Cerebellar nuclear complex (tissue), 1 donor: ENCODE measurements at places on chromosomes 5 and 9.

GRCh38 chr9:17777465-17777864 lies 198.6 kb downstream of the SH3GL2 start:
- no peak for DNase-seq

GRCh38 chr5:44911501-44911900 lies 102.8 kb downstream of the MRPS30 start:
- DNase-seq, result no peak

DNA sequence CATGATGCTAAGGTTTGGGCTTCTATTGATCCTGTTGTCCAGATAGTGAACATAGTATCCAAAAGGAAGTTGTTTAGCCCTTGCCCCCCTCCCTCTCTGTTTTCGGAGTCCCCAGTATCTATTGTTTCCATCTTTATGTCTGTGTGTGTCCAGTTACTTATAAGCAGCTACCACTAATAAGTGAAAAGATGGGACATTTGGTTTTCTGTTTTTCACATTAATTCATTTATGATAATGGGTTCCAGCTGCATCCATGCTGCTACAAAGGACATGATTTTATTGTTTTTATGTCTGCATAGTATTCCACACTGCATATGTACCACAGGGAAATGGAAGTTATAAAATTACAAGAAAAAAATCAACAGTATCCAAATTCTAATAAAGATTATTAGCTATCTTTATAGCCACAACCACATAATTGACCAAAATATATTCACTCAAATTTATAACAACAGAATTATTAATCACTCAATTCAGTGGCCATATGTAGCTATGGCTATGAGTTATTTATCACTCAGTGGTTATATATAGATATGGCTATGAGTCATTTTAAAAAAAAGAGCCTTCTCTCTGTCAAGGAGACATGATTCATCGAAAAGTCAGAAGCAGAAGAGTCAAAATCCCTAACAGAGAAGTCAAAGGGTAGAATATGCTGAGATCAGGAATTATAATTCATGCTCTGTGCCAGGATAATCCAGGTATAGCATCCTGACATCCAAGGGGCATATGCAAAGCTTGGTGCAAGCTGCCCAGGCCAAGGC lies 367.5 kb downstream of the DEPDC1B start:
- DNase-seq, result no peak

DNA sequence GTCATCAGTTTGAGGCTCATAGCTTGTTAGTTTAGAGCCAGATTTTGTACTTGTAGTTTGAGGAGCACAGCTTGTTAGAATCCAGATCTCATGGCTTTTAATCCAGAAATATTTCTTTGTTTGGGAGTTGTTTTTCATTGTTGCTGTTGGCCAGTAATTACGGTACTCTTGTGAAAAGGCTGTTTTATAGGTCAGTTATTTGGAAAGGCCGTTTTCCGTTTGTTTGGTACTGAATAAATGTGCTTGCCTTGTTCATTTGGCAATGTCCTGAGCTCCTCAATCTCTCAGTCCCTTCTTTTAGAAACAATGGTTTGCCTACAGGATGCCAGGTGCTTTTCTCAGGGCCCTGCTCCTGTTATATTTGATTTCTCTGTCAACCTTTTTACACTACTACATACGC lies 4.5 kb upstream of the MOB3B start:
- DNase-seq, result no peak

GRCh38 chr9:105676351-105676923 lies 14.2 kb downstream of the TAL2 start:
- DNase-seq, result no peak

DNA sequence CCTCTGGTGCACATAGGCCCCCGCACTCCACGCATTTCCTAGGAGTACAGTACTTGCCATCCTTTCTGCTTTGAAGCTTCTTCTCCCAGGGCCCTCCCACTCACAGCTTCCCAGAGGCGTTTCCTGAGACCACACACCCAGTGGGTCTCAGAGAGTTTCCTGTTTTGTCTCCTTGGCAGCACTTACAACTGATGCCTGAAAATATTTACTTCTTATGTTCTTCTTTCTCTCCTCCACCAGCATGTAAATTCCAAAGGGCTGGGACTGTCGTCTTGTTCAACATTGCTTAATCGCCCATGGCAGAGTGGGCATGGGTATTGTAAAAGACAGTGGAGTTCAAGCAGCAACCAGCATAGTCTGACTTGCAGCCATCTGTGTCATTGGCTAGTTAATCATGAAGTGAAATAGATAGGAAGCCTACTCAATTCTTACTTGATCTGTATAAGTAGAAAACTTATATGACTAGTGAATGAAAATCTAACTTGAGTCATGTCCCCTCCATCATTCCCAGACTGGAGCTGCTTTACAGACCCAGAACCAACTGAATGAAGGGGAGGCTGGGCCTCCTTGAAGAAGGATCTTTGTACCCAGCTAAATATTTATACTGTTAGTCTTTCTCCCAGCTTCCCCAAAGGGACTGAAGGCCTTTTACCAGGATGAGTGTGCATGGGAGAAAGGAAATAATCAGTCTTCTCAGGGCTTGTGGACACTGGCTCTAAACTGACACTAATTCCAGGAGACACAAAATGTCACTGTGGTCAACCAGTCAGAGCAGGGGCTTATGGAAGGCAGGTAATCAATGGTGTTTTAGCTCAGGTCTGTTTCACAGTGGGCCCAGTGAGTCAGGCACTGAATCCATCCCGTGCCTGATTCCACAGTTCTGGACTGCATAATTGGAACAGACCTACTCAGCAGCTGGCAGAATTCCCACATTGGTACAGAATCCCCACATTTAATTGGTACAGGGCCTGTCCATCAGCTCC lies 116.4 kb downstream of the SV2C start:
- no peak for DNase-seq

DNA sequence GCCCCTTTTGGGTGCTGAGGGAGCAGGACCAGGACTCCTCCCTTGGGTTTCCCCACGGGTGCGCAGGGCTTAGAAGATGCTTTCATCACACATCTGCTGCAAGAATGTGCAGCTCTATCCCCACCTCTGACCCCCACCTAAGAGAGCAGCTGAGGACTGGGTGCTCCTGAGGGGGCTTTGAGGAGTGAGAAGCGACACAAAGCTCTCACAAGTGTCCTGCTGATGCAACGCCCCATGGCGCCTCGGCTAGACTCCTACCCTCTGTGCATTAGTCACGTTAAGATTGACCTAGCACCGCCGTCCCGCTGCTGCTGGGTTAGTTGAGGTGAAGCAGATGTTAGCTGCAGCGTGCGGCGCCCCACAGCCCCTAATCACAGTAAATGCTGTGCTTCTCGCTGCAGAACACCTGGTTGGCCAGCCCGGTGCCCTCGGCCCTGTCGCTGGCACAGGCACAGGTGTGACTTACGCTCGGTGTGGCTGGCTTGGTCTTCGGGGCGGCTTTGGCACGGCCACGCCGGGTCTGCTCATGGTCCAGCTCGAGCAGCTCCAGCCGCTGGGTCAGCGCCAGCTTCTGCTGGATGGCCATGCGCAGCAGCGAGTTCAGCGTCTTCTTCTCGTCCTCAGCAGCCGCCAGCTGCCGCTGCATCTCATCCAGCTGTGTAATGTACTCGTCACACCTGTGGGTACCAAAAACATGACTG lies 45.0 kb upstream of the IPPK start:
- DNase-seq, result no peak

DNA sequence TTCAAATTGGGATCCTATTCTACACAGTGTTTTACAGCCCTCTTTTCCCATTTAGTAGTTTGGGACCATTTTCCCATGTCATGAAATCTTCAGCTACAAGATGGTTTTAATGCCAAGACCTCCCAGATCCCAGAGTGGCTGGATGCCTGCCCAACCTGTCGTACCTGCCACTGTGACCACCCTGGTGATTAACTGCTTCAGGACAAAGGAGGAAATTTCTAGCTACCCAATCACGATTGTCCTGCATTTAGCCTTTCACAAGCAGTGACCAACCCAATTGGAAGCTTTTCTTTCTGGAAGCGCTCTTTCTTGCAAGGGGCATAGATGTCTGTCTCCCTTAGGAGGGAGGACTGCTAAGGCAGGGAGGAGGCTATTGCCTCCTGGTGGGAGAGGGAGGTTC lies 13.8 kb downstream of the IL9 start:
- DNase-seq, result no peak

- no peak for DNase-seq
Observed at GRCh38 chr5:11962122-11962521, 57.9 kb upstream of the CTNND2 start.

DNA sequence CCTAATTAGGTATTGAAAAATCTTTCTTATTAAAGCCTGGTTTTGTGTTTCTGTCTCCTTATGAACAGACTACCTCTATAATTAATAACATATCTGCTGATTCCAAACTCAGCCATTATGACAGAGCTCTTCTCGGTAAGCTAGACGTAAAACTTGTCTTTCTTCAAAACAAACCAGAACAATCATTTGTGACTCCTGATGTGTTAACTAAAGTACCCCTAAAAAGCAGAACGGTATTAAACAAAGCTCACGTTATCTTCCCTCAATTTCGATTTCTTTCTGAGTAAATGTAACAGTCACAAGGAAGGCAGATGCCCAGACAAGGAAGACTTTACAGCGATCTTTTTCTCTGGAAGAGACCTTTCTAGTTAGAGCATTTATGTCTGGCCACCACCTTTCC lies 1.8 kb downstream of the SEMA5A start:
- no peak for DNase-seq

DNA sequence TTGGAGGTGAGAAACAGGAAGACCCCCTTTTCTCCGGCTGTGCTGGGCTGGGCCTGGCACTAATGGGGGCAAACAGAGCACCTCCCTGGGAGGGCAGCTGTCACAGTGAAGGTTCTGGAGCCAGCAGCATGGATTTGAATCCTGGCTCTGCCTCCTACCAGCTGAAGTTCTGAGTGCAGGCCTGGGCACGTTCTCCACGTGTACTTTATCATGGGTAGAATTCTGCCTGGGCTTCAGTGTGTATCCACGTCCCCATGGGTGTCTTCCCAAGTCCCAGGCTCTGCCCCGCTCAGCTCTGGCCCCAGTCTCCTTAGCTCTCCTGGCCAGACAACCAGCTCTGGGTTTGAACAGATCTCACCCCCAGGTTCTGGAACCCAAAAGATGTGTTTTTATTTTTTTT lies 223.2 kb downstream of the PBX3 start:
- DNase-seq, result no peak

- no peak for DNase-seq
Observed at GRCh38 chr5:157761690-157762621, 18.4 kb downstream of the LSM11 start.

GRCh38 chr5:72109625-72110024 lies 2.4 kb downstream of the MAP1B start:
- no peak for DNase-seq

GRCh38 chr5:73663161-73663859 lies 37.3 kb downstream of the ARHGEF28 start:
- DNase-seq, result no peak

DNA sequence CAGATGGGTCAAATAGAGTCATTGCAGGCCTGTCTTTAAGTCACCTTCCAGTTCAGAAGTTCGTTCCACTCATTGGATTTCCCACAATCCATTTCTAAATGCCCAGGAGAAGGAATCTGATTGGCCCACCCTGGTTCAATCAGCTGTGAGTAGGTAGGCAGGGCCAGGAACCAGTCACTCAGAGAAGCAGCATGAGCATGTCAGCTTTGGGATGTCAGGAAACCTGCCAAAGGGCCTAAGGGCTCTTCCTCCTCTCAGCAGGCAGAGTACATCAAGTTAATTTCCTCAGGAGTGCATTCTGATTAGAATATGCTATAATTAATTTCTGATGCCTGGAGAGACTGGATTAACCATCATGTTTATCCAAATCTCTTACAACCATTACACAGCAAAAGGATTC lies 412.9 kb upstream of the CCNH start:
- no peak for DNase-seq

DNA sequence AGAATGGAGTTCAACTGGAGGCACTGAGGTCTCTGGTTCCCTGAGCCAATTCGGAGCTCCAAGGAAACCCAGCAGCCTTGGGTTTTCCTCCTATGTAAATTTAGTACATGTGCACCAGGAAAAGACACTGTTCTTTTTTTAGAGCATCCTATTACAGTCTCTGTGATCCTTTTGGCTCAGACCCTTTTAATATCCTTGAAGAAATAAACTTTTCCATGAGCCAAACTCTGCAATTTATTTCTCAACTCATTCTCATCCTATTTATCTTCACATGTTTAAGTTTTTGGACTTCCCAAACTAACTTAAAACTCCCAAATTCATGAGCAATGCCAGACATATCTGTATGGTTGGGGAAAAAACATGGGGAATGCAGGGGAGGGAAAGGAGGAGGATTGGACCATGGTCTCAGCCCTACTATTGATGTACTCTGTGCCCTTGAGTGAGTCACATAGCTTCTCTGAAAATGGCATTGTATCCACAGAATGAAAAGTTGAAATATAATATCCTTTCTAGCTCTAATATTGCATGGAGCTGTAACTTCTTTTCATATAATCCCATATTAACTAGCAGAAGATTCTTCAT lies 76.6 kb downstream of the PAPPA start:
- DNase-seq, result no peak

- DNase-seq, result no peak
Observed at GRCh38 chr5:145543968-145544367, 291.2 kb downstream of the PRELID2 start.

GRCh38 chr9:95499847-95500246 lies 16.9 kb downstream of the PTCH1 start:
- DNase-seq, result no peak

GRCh38 chr5:120358949-120359348 lies 105.2 kb upstream of the PRR16 start:
- DNase-seq, result no peak

- DNase-seq, result no peak
Observed at GRCh38 chr5:128579093-128579492, 41.0 kb upstream of the FBN2 start.

DNA sequence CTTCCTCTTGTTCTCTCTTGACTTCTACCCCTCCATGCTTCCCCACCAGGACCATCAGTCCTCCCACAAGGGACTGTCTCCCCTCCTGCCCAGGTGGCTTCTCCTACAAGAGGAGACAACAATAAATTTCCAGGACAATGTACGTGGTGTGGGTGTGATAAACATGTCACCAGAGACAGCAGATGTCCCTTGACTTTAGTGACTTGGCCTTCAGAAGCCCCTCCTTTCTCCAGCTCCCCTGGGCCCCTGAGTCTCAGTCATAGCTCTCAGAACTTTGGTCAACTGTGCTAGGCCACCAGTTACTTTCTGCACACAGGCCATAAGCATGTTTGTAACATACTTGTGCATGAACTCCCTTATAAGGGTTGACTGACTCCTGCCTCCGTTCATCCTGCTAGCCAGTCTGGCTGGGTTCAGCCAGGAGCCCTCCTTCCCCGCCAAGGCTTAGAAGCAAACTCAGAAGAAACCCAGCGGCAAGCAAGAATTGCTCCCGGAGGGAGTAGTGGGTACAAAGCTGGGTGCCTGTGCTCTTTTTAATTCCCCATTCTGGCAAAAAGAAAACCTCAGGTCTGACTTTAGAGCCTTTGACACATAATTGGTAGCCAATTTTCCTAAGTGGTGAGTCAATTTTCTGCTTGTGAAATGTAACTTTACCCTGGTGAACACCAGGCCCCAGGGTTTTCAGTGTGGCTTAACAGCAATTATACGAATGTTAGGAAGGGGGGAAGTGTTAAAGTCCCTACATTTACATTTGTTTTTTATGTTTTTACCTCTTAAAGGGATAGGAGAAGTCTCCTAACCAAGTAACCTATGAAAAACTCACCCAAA lies 49.2 kb downstream of the EBF1 start:
- DNase-seq, result no peak

GRCh38 chr9:122015170-122015821 lies 77.8 kb downstream of the TTLL11 start:
- DNase-seq, result no peak

GRCh38 chr9:136255896-136256890 lies 10.6 kb upstream of the QSOX2 start:
- DNase-seq, result no peak

GRCh38 chr5:95715799-95716461 lies 15.2 kb upstream of the RHOBTB3 start:
- DNase-seq, result no peak

- no peak for DNase-seq
Observed at GRCh38 chr9:97830884-97831829, 21.9 kb upstream of the FOXE1 start.
